ENCODE measurements at places on chromosomes 12 and 14.

- no peak for DNase-seq
These were observed 4.5 kb upstream of the CACNA2D4 start for GRCh38 chr12:1922985-1923384.

- no peak for DNase-seq
These were observed 43.4 kb downstream of the WDR20 start for GRCh38 chr14:102182936-102183619.

DNA sequence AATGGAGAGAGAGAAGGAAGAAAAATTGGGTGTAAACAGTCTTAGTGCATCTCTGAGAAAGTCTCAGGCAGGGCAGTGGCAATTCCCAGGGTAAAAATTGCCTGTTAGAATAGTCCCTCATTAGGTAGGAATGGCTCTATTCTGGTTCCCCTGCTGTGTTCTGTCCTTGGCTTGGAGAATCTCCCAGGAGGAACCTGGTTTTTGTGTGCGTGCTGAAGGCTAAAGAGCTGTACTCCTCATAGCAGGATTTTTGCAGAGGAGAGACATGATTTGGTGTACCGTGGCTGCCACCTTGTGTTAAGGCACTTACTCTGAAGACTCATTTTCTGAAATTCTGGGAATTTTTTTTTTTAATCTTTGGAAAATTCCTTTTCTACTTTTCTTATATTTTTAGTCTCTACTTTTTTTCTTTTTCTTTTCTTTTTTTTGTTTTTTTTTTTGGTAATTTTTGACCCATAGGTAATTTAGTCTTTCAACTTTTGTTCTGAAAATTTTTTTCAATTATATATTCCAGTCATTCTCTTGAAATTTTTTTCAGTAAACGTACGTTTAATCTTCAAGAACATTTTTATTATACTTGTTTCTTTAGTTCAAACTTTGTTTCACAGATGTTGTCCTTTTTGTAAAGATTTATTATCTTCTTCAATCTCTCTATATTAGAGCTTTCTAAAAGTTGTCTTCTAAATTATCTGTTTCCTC, 63.8 kb downstream of the FBXO33 start:
- peak; percentile 54 for DNase-seq

GRCh38 chr12:41436076-41436475, 248.0 kb downstream of the PDZRN4 start:
- DNase-seq: no peak

DNA sequence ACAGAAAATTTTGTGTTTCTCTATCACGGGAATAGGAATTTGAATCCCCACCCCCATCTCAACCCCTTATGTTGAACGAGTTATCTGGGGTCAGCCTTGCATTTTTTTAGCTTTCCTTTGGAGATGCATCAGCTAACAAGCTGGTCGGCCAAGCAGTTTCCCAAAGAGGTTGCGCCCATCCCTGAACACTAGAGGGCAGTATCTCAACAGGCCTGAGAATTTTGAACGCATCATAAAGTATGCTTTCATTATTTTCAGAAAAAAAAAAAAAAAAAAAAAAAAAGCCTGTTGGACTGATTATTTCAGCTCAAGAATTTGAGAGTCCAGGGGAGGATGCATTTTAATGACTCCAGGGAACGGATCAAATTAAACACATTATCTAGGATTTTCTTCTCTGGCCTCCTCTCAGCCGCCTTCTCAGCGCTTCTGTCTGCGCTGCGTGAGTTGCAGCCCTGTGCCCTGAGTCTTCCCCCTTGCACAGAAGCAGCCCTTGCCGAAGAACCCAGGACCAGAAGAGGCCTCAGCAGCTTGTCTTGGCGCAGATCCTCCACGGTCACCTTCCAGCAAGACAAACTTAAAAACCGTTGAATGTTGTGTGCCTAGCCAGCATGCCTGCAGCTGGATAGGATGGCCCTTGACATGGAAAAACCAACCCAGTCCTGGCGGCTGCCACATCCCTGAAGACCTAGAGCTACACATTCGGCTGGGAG, 76.6 kb upstream of the GZMB start:
- peak; percentile 36 for DNase-seq

DNA sequence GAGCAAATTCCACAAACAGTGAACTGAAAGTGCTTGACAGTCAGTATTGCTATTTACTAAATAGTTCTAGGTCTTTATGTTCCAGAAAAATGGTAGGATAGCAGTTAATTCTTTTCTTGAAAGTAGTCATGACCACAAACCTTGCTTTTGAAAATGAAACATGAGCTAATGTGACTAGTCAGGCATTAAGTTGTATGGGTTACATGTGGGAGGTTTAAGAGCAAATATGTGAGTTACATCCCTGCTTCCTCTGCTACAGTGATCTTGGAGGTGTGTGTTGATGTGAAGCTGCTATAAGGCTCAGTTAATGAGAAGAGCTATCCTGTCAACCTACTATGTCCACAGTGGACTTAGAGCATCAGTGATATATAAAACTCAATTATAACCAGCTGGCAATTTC, 741.6 kb downstream of the FSCB start:
- no peak for DNase-seq

- no peak for DNase-seq
These were observed 39.6 kb downstream of the LARP4 start for GRCh38 chr12:50440288-50440687.

DNA sequence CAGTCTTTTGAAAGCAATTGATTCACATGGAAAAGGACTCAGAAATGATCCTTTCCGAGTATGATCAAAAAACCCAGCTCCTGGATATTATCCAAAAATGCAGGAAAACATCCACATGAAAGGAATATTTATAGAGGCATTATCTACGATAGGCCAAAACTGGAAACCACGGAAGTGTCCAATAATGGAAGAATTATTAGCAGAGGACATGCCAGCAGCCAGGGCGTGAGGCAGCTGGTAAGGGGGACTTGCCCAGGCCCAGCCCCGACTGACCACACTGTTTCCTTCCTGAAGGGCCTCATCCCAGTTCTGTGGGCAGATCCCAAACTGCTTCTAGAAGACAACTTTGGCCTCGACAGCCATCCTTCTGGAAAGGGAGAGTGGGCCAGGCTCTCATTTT, 20.5 kb downstream of the ACTN1 start:
- DNase-seq: no peak

DNA sequence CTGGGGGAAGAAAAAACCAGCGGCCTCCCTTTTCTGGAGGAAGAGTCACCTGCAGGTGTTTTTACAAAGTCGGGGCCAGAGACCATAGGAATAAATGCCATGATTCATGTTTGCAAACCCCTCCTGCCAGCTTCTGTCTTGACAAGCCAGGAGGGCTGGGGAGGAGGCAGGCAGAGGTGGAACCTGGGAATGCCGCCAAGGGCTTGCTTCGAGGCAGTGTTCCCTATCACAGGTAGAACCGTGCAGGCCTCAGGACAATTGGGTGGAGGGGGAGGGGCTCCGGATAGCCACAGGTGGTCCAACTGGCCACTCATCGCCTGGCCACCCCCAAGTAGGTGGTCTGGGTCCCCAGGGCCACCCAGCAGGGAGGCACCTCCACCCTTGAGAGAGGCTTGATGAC, 14.2 kb upstream of the DLK1 start:
- DNase-seq: no peak

DNA sequence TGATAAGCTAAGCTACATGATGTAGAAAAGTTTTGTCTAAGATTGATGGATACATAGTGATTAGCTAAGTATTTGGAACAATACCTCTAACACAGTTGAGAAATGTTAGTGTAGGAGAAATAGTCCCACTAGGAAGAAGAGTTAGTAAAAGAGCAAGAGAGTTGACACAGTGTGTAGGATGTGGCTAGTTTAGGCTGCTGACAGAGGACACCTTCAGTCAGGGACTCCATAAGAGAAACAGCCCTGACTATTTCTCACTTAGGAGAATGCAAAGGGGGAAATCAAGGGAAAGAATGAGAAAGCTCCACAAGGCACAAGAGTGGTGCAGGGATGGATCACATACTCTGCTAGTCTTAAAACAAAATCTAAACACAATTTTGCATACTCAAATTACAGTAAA, 613.7 kb downstream of the SLC16A7 start:
- DNase-seq: no peak

DNA sequence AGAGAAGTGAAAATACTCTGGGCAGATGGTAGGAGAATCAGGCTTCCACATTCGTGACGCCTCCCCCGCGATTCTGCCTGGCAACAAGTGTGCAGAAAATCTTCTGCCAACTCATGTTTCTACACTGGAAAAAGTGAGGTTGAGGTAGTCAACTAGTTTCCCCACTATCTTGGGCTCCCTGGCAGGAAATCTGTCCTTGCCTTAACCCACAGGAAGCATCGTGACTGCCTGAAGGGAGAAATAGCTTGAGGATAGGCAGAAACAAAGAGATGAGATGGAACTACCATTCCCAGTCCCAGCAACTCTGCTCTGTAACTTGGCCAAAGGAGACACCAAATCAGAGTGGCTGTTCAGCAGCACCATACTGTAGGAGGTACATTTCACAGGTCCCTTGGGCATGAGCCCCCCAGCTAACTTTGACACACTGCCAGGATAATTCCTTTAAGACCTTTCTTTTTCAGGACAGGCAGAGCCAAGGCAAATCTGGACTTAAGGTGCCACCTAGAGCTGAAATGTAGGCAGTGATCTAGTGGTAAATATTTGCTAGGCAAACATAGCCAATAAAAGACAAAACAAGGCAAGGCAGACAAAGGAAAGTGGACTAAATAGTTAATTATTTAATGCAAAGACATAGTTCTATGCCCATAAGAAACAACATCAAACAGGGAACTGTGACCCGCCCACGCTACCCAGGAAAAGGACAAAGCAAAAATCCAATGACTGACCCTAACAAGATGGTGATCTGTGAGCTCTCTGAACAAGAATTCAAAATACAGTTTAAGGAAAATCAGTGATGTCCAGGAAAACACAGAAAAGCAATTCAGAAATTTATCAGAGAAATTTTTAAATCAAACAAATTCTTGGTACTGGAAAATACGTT, 205.1 kb downstream of the PTPRO start:
- no peak for DNase-seq

GRCh38 chr12:132517013-132517739, 27.2 kb downstream of the FBRSL1 start:
- no peak for DNase-seq

DNA sequence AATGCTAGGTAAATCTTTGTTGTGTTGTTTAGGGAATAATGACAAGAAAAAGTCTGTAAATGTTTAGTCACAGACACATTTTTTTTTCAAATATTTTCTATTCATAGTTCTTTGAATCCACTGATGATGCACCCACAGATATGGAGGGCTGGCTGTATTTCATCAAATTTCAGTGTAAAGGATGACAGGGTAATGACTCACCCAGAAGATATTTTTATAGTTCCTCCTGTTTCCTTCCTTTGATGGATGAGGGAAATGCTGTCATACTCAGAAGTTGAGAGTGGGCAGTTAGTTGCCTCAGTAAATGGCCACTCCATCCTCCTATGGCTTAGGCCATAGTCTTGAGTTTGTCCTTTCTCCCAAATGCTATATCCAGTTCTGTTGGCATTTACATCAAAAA, 76.9 kb upstream of the REP15 start:
- DNase-seq: peak; percentile 10

DNA sequence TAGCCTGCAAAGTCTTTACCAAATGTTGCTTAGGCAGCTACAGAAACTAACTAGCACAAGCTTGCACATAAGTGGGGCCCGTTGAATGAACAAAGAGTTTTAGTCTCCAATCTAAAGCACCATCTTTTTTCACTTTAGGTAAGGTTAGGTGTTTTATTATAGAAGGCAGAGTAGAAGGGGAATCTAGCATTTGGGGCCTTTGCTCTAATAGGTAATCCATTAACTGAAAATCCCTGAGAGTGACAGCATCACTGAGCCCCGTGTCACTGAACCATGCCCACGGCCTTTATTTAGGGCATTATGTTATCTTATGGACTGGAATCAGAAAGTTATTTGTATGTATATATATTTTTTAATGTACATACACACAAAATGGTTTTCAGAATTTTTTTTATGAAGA, 25.1 kb downstream of the CPNE8 start:
- no peak for DNase-seq

- DNase-seq: no peak
These were observed 26.8 kb downstream of the ANKS1B start for GRCh38 chr12:99957866-99958466.

DNA sequence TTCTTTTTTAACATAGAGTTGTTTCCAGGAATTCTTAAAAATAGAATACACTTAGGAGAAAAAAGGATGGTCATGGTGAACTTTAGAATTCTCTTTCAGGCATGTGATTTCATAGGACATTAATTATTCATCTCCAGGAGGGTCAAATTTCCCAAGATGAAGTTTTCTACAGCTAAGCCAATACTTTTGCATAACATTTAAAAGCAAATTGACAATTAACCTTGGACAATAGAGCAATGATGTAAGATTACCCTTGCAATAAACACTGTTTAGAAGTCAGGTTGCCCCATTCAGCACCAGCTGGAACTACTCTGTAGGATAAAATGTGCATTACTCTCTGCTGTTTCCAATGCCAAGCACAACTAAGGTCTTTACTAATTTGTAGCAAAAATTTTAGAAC, 49.5 kb downstream of the SIX1 start:
- DNase-seq: no peak

GRCh38 chr12:64782191-64782876, 23.1 kb upstream of the GNS start:
- DNase-seq: no peak

DNA sequence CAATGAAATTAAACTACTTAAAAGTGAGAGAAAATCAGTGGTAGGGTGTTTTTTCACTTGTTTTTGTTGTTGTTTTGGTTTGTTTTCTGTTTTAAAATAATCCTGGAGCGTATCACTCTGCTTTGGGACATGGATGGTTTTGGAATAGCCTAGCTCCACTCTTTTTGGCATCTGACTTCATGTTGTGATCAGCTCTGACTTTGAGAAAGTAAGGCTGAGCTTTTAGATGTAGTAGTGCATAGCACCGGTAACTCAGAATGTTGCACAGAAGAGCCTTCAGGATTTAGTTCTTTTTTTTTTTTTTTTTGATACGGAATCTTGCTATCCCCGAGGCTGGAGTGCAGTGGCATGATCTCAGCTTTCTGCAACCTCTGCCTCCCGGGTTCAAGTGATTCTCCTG, 8.1 kb downstream of the TRAFD1 start:
- DNase-seq: no peak

- DNase-seq: no peak
These were observed 3.3 kb downstream of the PPP1R3E start for GRCh38 chr14:23299211-23299957.

GRCh38 chr12:107519906-107520859, 165.4 kb upstream of the PWP1 start:
- no peak for DNase-seq

- no peak for DNase-seq
These were observed 106.1 kb upstream of the FSCB start for GRCh38 chr14:44613061-44613712.

DNA sequence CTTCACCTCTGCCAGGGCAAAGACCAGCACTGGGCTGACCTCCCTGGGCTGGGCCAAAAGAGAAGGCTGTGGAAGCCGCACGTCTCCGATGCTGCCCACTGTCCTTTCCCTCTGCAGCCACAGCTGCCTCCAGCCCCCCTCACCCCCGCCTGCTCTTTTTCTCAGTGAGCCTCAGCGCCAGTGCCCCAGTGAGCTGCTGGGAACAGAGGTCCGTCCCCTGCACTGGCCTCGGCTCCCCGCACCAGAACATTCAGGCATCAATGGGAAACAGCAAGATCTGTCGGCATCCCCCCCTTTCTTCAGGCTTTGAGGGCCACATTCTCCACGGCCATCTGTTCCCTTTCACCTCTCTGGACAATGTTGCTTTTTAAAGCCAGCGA, 398.1 kb downstream of the ZFP36L1 start:
- DNase-seq: no peak

- no peak for DNase-seq
These were observed 705.1 kb downstream of the MED13L start for GRCh38 chr12:115572440-115572839.

GRCh38 chr14:106210650-106211049, 684.3 kb downstream of the TMEM121 start:
- peak; percentile 30 for DNase-seq

Measured in K562 (cell line).